DND-41 (cell line): ENCODE measurements at places on chromosomes 1 and 21.

GRCh38 chr1:109650609-109651008 is 5.3 kb upstream of the GSTM4 start:
- DNase-seq: no peak

DNA sequence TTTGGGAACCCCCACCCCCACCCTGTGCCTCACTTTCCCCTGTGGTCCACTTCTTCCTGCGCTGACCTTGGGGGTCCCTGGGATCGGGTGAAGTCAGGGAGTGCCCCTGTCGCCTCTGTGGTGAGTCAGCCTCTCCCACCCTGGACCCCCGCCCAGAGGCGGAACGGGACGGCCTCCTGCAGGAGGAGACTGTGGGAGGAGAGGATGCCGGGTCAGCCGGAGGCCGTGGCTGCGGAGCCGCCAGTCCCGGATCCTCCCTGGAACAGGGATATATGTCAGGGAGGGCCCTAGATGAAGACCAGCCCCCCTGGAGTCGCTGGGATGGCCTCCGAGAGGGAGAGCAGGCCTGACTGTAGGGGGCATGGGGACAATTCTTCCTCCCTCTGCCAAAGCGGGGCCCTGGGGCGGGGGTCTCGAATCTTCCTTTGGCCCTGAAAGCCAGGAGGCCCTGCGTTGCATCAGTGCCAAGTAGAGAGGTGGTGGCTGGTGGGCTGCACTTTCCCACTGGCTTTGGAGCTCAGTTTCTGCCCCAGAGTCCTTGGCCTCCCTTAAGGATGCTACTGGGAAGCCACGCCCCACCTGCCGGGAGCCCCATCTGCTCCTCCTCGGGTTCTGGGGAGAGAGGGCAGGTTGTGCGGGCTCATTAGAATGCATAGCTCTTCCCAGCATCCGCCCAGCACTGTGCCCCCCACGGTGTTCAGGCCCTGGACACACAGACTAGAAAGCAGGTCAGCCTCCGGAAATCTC is 930 bp downstream of the ARHGEF10L start:
- DNase-seq: no peak

DNA sequence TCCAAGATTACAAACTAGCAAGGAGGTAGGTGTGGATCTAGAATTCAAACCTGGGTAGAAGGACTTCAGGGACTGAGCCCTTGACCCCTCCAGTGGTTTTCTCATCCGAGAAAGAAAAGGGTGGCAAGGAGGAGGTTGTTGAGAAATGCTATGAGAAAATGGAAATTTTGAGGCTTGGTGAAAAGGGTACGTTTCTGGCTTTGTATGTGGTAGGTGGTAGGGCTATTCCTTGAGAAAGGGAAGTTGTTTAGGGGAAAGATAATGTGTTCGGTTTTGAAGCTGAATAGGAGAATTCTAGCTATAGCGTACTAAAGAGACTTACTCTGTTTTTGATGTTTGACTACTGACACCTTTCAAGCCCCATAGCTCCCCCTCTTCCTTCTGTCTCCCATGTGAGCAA is 133.8 kb downstream of the CNIH3 start:
- DNase-seq: no peak

DNA sequence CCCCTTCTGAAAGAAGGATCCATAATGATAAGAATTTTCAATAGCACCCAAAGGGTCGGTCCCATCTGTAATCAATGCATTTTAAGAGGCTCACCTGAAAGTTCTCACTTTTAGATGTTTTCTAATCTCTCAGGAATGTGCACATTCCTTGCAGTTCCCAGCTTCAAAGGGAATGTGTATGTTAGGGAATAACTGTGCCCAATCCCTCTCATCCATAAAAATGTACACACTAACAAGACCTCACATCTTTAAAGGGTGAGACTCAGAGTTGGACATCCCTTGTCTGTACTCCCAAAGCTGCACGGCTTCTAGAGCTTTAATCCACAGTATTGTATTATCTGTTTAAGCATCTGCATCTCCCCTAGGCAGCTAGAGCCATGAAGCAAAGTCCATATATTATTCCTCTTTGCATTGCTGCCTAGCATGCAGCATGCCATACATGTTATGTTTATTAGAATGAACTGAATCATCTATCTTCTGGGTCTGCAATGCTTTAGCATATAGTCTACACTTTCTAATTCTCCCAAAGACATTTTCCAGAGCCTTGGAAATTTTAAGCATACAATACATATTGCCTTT is 9.3 kb upstream of the CCN1 start:
- no peak for DNase-seq

- no peak for DNase-seq
Observed at GRCh38 chr1:222140206-222140605, 398.3 kb upstream of the DUSP10 start.

- DNase-seq: no peak
Observed at GRCh38 chr1:221015159-221015790, 136.0 kb downstream of the HLX start.

DNA sequence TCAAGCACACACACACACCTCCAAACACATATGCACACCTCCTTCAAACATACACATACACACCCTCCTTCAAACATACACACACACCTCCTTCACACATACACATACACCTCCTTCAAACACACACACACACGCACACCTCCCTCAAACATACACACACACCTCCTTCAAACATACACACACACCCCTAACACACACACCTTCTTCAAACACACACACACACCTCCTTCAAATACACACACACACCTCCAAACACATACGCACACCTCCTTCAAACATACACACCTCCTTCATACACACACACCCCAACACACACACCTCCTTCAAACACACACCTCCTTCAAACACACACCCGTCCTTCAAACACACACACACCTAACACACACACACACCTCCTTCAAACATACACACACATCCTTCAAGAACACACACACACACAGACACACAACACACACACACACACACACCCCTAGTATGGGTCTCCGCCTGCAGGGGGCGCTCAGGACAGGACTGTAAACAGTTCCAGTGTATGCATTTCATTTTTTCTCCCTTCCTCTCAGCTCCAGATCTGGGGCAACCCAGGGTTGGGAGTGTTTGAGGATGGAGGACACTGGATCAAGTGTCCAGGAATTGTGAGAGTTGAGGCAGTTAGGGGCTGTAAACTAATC is 12.1 kb downstream of the LGR6 start:
- DNase-seq: no peak

DNA sequence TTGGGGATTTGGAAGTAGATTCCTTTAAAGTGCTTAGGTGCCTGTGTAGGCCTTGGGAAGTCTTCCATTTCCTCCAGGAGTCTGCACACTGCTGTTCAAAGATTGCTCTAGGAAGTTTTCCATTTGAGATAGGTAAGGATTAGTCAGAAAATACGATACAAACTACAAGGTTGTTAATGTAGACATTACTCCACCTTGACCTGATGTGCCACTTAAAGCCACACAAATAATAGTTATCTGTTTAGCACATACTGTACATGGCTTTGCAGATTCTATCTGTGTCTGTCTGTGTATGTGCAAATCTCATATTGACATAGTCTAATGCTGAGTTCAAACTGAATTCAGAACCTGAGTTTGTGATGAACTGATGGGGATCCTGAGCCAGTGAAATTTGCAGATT is 118.4 kb downstream of the RHOU start:
- DNase-seq: no peak

DNA sequence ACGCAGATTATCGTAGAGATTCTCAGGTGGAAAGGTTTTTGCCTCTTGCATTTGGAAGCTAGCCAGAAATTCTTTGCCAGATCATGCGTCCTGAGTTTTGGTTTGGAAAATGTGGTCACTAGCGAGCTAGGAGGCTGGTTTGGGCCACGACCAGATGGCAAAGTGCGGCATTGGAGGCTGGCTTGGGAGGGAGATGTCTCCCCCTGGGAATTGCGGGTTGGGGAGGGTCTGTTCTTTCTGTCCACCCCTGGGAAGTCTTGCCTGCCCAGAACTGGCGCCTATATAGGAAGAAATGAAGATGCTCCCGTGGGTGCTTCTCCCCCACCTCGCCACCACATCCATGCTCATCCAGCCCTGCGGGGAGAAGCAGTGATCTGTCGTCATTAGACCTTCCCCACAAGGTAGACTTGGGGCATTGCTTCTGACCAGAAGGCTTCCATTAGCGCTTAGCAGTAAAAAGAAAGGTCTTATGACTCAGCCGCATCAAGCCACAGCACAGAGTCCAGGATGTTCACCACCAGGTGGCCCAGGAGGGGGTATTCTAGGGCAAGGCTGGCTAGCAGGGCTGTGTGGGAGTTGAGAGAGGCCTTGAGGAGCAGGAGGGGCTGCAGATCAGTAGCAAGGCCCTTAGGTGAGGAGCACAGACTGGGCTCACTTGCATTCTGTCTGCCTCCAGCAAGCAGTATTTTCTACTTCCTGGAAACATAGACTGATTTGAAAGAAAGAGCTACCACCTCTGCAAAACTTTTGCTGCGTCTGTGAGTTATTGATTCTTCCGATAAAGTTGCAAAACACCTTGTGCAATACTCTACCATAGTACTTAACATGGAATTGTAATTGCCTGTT is 1.5 kb upstream of the PTP4A2 start:
- peak; percentile 90 for DNase-seq

DNA sequence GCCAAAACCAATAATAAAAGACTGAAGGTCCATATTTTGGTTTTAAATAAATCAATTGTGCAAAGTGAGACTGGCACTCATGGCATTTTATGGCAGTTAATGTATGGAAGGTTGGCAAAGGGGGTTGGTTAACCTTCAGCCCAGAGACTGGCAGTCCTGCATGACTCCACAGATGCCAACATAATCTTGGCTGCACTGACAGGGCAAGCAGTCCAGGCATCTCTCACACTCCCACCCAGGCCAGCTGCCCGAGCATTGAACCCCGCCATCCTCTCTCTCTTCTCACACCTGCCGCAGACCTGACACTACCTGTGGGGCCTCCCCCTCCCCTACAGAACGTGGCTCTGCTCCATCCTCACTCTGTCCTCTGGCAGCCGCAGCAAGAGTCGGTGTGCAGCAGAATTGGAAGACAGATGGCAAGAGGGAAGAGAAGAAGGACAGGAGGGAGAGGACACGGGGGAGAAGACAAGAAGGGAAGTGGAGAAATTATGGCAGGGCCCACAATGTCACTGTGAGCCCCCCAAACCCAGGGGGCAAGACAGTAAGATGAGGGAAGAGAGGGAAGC is 43.7 kb downstream of the ITPKB start:
- no peak for DNase-seq

- DNase-seq: no peak
Observed at GRCh38 chr21:14383596-14384180, 742 bp upstream of the HSPA13 start.

GRCh38 chr1:192443616-192444015 is 126.8 kb downstream of the RGS21 start:
- DNase-seq: no peak

- DNase-seq: no peak
Observed at GRCh38 chr21:44365251-44365966, 12.0 kb downstream of the TRPM2 start.

- no peak for DNase-seq
Observed at GRCh38 chr1:60394436-60394835, 320.9 kb upstream of the C1orf87 start.

- DNase-seq: no peak
Observed at GRCh38 chr1:67166196-67166595, at the start of gene IL23R. IL23R (plus strand) TSS chr1:67166454; CDS start chr1:67168121, 1,667 bp downstream.
